ENCODE measurements at places on chromosomes 7 and 10.

DNA sequence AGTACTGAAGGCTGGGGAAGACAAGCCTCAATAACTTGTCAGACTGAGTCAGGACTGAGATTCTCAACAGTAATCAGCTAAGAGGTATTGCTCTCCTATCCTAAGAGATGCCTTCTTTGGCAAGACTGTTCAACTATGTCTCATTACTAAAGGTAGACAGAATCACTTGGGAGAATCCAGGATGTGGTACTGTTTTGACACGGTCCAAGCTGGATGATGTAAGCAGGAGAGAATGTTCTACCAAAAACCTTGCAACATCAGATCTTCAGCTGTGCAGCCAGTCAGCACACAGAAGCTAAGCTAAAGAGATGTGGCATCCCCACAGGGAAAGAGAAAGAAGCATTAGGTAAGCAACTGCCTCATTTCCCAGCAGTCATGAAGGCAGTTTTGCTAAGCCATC is 391.4 kb downstream of the NRG3 start:
- no peaks in the 10 kb centered on the region for H3K36me3 ChIP-seq
- no peak overlapping the region for H3K27ac ChIP-seq
- DNase-seq = peak; percentile 1
- no peak overlapping the region for H3K4me3 ChIP-seq
- H3K27me3 ChIP-seq = no peaks in the 10 kb centered on the region

DNA sequence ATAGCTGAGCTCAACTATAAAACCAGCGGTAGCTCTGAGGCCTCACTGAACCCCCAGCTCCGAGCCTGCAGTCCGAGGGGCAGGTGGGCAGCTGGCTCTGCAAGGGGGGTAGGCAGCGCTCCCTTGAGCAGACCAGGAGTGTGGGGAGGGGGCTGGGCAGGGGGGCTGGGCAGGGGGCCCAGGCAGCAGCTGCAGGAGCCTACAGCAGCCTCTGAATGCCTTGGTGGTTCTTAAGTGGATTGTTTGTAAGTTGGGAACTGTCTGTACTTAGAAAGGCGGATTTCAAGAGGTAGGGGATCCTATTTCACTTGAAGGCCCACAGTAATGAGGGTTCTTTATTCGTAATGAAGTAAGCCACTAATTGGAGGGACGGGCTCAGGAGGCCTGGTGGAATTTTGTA is 72.3 kb downstream of the ICA1 start:
- no peaks in the 10 kb centered on the region for H3K4me1 ChIP-seq
- H3K27ac ChIP-seq = no peak overlapping the region
- H3K36me3 ChIP-seq = no peaks in the 10 kb centered on the region
- H3K4me3 ChIP-seq = no peak overlapping the region
- H3K27me3 ChIP-seq = no peaks in the 10 kb centered on the region

- no peak for DNase-seq
- no peaks in the 10 kb centered on the region for H3K36me3 ChIP-seq
- no peaks in the 10 kb centered on the region for H3K27me3 ChIP-seq
- H3K27ac ChIP-seq = no peak overlapping the region
- no peak overlapping the region for H3K4me3 ChIP-seq
Observed at GRCh38 chr10:10055656-10056442, 961.8 kb upstream of the CELF2 start.

GRCh38 chr10:63143987-63144386 is 10.9 kb downstream of the NRBF2 start:
- no peak overlapping the region for H3K27ac ChIP-seq
- no peaks in the 10 kb centered on the region for H3K36me3 ChIP-seq
- DNase-seq = peak; percentile 11
- H3K4me3 ChIP-seq = no peak overlapping the region
- no peaks in the 10 kb centered on the region for H3K27me3 ChIP-seq

- no peak overlapping the region for H3K27ac ChIP-seq
- no peaks in the 10 kb centered on the region for H3K36me3 ChIP-seq
- no peak for DNase-seq
- peaks cover 36% of the 10 kb centered on the region for H3K27me3 ChIP-seq
- peaks cover 4% of the 10 kb centered on the region for H3K4me1 ChIP-seq
Observed at GRCh38 chr10:47058032-47058702, 146.9 kb downstream of the PTPN20 start.

- H3K27ac ChIP-seq = peak overlapping the region; percentile 33
- no peaks in the 10 kb centered on the region for H3K27me3 ChIP-seq
- H3K4me3 ChIP-seq = no peak overlapping the region
- no peaks in the 10 kb centered on the region for H3K36me3 ChIP-seq
- H3K4me1 ChIP-seq = peaks cover 45% of the 10 kb centered on the region
- DNase-seq = peak; percentile 35
Observed at GRCh38 chr7:6221340-6222319, 50.8 kb downstream of the CYTH3 start.

GRCh38 chr7:36430881-36431280 is 41.2 kb downstream of the ANLN start:
- no peaks in the 10 kb centered on the region for H3K27me3 ChIP-seq
- H3K36me3 ChIP-seq = peaks cover 8% of the 10 kb centered on the region
- no peaks in the 10 kb centered on the region for H3K4me1 ChIP-seq
- no peak for DNase-seq

- no peaks in the 10 kb centered on the region for H3K27me3 ChIP-seq
- peaks cover 8% of the 10 kb centered on the region for H3K4me1 ChIP-seq
- DNase-seq = peak; percentile 63
- H3K4me3 ChIP-seq = no peak overlapping the region
Observed at GRCh38 chr7:115094163-115094562, 172.3 kb downstream of the MDFIC start.

Measured in GM23248 (cell line).